ENCODE measurements at places on chromosomes 12 and 14.
A peak's percentile ranks its signal among the peaks of the same experiment; 100 is the strongest.

DNA sequence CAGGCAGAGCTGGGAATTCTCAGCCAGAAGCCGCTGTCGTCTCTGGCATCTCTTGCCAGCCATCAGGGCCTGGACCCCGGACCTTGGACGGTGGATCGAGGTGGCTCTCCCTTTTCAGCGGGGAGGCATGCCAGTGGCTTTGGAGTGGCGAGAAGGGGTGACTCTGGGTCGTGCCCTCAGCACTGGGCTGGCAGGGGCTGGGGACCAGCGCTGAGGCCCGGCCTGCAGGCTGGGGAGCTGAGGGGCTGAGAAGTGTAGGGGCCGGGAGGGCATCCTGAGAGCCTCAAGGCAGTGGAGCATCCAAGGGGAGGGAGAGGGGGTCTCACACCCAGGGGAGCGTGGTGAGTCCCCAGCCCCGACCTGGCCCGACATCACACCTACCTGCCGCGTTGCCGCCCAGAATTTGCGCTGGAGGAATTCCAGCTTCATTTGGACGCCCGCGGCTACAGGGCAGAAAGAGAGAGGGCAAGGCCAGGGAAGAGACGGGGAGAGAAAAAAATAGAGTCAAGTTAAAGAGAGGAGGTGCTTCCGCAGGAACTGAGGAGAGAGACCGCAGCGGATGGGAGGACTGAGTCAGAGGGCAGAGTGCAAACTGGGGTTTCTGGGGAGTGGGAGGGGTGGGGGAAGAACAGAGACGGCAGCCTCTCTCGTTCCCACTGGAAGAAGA is 9.0 kb upstream of the LRTM2 start:
- DNase-seq: peak; percentile 51

DNA sequence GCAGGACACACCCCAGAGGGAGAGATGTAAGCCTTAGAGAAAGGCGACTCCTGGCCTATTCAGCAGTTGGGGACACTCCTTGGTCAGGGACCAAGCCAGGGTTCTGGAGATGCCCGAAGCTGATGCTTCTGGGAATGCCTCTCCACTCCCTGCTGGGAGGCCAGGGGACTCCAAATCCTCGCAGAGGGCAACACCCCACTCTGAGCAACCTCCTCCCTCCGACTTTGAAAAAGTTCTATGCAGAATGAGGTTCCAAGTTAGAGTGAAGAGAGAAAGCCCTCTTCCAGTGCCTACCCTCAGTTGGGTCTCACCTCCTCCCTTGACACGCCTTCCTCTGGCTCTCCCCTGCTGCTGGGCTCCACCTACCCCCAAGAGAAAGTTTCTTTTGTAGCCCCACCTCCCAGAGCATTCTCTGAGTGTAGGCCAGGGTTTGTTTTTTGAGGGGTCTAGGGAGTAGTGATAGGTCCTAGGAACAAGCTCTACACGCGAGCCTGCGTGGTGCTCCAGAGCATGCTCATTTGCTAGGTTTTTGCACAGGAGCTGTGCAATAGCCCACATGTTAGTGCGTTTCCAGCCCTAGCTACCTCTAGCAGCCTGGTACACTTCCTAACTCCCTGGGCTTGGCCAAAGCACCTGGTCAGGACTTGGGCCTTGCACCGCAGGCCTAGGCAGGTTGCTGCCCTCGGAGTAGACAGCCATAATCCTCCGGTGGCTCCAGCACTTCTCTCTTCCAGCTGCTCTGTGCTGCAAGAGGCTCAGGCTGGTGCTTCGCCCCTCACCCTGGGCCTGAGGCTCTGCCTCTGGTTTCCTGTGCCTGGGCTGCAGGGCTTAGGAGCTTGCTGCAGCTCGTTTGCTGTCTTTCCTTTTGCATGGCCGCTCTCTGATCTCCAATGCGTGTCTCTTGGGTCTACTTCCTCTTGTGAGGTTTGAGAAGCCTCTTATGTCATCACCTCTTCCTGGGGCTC is 590 bp upstream of the CEBPE start:
- DNase-seq: peak; percentile 66

DNA sequence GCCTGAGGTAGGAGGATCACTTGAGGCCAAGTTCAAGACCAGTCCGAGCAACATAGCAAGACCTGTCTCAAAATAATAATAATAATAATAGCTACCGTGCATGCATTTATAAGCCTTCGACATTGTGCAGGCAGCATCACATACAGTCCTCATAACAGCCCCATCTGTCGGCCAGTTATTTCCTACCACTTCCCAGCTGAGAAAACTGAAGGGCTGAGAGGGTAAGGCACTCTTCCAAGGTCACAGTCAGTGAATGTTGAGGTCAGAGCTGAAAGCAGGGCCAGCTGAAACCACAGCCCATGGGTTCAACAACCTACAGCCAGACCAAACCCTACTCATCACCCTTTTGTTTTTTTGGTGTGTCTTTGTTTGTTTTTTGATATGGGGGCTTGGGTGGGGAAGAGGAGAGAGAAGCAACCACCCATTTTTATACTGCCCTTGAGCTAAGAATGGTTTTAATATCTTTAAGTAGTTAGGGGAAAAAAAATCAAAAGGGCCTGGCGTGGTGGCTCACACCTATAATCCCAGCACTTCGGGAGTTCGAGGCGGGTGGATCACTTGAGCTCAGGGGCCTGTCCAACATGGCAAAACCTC is 16.8 kb upstream of the ITPK1 start:
- peak; percentile 56 for DNase-seq

GRCh38 chr12:112473056-112473455 is 54.3 kb downstream of the PTPN11 start:
- no peak for DNase-seq

GRCh38 chr12:124236625-124237031 is 58.3 kb upstream of the RFLNA start:
- DNase-seq: no peak

- no peak for DNase-seq
Measured at GRCh38 chr12:80321653-80322052, 122.4 kb upstream of the PTPRQ start.

Data from activated naive CD4-positive, alpha-beta T cell treated with anti-CD3 and anti-CD28 coated beads, Interleukin-2, amount 10 ng/mL, durations not matched to agents 7 days and 5 days (primary cell).